Stimulated activated CD8-positive, alpha-beta memory T cell treated with anti-CD3 and anti-CD28 coated beads, Interleukin-12 subunit alpha, Interleukin-12 subunit beta, amount 100 ng/mL, for 1 hour (primary cell): ENCODE measurements at places on chromosomes 6 and 20.

DNA sequence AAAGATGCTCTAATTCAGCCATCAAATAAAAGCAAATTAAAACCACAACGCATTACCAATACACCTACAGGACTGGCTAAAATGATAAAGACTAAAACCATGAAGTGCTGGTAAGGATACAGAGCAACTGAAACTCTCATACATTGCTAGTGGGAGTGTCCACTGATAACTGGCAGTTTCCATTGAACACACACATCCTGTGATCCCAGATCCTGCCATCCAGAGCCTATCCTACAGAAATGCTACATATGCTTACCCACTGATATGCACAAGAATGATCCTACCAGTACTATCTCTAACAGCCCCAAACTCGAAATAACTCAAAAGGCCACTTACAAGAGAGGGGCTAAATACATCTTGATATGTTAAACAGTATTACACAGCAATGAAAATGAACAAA lies 81.0 kb downstream of the FYN start:
- DNase-seq, result no peak

- no peak for DNase-seq
These were observed 35.2 kb upstream of the SLC22A2 start for GRCh38 chr6:160293844-160294243.

- no peak for DNase-seq
These were observed 6.1 kb downstream of the GSTA5 start for GRCh38 chr6:52834481-52834880.

- DNase-seq, result no peak
These were observed 1.1 kb upstream of the USP49 start for GRCh38 chr6:41896281-41896680.

- no peak for DNase-seq
These were observed 5.0 kb downstream of the FGD2 start for GRCh38 chr6:37010402-37010892.

- DNase-seq, result no peak
These were observed 47.9 kb upstream of the ARID1B start for GRCh38 chr6:156729248-156729647.

- DNase-seq, result no peak
These were observed 58.4 kb downstream of the SNAP25 start for GRCh38 chr20:10276878-10277580.

DNA sequence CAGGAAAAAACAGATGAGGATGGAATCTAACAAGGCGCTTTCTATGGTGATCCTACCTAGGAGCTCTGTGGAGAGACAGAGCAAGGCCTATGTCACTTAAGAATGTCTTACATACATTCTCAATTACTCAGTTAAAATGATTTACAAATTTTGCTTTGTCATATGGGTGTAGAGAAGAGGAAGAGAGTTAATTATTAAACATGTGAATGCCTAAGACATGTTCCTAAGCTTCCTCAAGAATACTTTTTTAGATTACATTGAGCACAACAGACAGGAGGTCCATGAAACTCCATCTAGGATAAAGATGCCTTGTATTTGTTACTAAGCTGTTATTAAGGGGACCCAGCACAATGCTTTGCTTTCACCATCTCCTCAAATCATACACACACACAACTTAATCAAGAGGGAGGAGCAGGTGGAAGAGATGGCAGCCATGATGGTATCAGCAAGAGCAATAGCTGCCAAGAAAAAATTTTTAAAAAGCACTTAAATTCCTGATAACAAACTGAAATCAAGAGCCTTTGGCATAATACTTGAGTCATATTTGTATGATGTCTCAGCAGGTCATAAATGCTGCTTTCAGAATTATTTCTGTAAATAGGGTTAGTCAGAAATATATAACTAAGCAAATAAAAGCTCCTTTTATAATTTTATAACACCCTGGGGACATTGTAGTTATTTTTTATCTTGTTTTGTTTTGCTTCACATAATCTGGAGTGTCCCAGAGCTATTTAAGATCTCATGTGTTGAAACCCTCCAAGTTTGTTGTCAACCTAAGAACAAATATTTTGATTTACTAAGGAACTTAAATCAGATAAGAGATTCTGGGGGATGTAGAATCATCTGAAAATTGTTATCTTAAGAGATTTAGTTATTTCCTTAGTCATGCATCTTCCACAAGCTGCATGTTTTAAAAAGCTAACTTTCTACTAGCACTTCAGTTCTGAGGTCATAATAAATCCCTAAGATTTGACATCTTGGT lies 70.0 kb upstream of the CD2AP start:
- DNase-seq, result no peak

DNA sequence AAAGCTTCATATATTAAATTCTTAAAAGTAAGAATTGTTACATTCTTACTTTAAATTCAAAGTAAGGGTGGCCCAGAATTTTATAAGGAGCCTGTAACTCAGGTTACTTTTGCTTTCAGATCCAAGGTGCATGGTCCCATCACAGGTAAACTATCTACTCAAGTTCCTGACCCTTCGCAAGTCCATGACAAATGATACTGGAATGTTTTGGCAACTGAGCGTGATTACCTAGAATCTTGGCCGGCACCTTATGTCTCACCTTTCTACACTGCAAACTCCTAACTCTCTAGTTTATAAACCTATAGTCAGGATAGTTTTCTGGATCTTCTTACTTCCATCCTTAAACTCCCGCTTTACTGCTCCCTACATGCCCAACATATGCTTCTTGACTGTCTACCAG lies 67.9 kb upstream of the HMGN3 start:
- DNase-seq, result no peak

- no peak for DNase-seq
These were observed 136.4 kb upstream of the PLCB4 start for GRCh38 chr20:8932192-8933165.

- peak; percentile 54 for DNase-seq
These were observed 6.7 kb downstream of the PSMA7 start for GRCh38 chr20:62136283-62137091.

DNA sequence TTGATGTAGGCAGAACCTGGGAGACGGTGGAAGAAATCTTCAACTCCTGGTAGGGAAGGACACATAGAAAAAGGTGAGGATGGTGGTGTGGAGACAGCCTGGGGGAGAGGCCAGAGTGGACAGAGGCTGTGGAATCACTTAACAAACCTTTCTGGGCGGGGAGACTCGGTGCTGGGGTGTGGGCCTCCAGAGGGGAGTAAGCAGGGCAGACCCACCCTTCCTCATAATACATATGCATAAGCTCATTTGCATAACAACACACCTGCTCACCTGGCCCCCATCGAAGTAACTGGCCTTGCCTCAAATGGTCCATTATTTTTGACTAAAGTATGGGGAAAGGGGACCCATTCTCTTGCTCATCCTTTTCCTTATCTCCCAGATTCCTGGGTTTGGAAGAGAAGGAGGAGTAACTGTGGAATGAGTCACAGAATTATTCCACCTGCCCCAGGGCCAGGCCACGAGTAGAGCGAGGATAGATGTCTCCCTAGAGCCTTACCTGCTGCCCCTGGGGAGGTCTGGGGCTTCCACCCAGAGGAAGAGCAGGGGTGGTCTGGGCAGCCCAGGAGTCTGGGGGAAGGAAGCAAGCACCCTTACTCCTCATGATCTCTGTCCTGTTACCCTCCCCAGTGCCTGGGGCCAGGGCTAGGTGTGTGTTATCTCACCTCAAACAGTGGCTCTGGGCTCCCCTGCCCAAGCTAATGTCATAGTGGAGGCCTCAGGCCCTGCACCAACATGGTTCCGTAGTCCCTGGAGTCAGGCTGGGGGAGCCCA lies 10.7 kb upstream of the VEGFA start:
- DNase-seq, result no peak

DNA sequence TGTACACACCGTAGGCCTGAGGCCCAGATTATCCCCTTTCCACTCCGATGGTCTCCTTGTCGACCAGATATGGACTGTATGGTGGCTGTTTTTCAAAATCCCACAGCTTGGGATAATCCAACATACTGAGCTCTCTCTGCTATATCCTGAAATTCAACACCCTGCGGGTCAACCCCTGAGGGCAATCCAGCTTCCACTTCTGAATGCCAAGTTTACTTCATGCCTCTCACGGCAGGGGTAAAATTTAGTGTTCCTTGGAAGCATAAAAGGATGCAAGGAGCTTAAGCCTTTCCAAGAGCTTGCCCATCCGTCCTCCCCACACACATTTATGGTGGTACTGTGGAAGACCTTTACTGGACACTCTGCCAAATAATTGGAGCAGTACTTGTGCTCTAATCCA lies 90.7 kb downstream of the PLG start:
- no peak for DNase-seq

DNA sequence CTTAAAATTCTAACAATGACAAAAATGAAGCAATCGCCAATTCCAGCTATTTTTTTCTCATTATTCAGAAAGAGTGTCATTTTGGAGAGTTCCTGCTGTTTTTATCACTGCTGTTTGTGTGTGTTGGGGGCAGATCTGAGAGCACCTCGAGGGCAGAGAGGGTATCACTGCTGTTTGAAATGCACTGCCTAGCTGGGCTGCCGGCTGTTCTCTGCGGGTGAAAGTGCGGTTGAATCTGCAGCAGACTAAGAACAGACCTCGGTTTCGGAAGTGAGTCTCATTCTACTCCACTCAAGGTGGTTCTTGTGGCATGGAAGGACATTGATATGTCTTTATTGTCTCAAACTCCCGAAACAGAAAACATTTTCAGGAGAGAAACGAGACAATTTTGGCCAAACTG lies 18.3 kb downstream of the INSM1 start:
- no peak for DNase-seq

DNA sequence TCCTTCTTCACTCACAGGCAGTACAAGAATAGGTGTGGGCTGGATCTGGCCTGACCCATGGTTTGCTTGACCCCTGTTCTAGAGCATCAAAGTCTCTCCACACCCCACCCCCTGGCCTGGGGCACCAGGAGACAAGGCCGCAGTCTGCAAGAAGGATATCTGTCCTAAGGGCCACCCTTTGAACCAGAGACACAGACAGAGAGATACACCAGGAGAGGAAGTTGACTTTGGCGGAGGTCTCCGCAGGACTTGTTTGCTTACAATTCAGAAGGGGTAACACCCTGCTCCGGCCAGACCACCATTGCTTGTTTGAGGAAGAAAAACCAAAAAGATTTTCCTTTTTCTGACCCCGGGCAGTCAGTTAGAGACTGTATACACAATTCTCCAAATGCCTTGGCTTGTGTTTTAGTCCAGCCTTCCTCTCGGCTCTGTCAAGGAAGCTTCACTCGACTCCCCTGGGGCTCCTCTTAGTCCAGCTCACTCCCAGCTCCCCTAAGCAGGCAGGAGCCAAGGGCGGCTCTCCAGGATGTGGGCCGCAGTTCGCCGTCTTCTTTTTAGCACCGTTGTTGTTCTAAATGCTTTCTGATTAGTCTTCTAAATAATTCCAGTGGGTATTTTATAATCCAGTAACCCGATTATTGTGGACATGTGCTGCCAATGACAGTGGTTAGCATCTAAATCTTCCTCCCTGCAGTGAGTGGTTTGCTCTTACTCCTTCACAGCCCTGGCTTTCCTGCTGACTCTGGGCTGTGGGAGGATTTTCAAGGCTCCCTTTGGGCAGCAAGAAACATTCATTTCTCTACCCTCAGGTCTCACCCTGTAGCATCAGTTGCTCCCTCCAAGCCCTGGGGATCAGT lies 58.6 kb upstream of the MRPS10 start:
- DNase-seq, result no peak

DNA sequence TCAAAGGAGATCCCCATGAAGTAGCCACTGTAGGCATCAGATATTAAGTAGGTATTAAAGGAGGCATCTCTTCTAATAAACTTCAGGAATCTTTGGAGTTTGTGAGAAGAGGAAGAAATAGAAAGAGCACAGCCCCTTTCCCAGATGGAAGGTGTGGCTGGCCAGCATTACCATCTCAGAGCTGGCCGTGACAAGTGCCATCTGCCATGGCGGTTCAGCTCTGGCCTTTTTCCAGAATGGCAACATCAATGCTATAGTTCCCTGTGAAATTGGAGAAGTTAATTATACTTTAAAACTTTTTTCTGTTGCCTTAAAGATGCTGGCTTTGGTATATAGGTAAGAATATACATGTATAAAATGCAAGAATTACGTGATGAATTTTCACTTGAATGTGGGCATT lies 51.9 kb upstream of the MCUR1 start:
- no peak for DNase-seq

DNA sequence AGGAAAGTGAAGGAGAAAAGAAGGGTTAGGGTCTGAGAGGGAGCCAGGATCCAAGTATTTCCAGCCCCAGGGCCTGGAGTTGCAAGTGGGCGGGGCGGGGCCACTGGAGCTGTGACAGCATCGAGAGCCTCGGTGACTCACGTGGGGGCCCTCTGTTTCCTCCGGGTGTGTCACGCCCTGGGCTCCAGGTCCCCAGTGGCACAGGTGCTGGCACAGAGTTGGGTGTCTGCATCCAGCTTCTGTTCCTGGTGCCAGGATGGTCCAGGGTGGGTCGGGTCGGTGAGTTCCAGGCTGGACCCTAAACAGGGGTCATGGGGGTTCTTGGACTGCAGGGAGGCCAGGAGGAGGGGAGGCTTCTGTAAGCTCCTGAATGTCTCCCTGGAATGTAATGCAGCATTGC lies 16.7 kb downstream of the RAET1L start:
- DNase-seq, result no peak

- DNase-seq, result no peak
These were observed 40.1 kb downstream of the HECA start for GRCh38 chr6:139174961-139175360.

DNA sequence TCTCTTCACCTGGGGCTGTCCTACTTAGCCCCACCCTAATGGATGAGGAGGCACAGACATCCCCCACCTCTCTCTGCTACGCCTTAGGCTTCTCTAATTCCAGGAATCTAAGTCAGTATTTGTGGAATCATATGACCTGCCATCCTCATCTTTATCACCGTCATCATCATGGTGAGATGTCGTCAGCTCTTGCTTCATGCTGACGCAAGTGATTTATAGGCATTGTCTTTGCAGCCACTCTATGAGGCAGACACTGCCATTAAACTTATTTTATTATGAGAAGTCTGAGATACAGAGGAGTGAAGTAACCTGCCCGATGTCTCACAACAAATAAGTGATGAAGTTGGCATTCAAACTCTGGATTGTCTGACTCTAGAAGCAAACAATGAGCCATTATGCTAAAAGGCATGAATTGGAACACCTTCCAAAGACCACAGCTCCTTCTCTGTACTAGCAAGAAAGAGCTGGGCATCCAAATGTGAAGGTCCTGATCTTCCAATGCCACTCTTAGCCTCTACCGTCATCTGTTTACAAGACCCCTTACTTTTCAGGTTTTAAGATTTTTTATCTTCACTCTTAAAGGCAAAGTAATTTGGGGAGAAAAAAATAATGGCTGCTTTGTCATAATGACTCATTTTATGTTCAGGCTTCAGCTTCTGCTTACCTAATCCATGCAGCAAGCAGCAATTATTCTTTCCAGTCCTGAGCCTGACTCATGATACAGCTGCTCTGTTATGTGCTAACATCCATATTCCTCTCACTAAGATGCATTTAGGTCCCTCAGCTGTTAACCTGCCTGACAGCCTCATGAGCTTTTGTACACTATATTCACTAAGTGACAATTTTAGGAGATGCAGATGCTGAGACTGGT lies 113.7 kb upstream of the BCLAF1 start:
- DNase-seq, result no peak

DNA sequence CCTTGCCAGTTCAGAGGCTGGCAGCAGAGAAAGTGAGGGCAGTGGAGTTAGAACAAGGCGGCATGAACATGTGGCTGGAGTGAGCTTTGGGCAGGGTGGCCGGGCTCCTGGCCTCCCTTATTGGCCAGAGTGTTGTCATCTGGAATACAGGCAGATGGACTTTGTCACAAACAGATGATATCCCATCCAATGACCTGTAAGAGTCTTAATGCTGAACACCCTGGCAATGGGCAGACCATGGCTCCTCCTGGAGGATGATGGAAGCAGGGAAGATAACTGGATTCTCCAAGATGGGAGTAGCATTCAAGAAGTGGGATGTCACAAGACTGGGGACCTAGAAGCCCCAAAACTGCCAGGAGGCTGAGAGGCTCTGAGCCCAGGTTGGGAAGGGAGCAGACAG lies 242.1 kb downstream of the MAFB start:
- DNase-seq, result no peak

- DNase-seq, result no peak
These were observed 164.2 kb downstream of the GMPR start for GRCh38 chr6:16402581-16402900.
